MCF 10A (cell line): ENCODE measurements at places on chromosomes 4 and X.
A peak's percentile ranks its signal among the peaks of the same experiment; 100 is the strongest.

- DNase-seq: peak; percentile 40
These were observed 15.1 kb downstream of the LAMP2 start for GRCh38 chrX:120453985-120454384.

DNA sequence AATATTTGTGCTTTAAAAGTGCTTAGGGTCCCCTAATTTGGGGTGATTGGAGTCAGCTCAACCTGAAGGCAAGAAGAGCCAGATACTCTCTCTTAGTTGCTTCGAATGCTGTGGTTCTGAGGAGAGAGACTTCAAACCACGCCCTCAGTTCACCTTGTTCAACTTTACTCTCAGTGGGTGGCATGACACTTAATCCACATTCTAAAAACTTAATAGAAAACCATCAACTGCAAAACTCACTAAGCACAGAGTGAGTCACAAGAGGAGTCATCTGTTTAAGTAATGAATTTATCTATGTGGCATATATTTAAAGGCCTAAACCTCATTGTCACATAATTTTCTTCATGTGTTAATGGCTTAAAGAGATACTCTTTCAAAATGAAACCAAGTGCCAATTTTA lies 99.5 kb upstream of the SLC4A4 start:
- peak; percentile 26 for DNase-seq

DNA sequence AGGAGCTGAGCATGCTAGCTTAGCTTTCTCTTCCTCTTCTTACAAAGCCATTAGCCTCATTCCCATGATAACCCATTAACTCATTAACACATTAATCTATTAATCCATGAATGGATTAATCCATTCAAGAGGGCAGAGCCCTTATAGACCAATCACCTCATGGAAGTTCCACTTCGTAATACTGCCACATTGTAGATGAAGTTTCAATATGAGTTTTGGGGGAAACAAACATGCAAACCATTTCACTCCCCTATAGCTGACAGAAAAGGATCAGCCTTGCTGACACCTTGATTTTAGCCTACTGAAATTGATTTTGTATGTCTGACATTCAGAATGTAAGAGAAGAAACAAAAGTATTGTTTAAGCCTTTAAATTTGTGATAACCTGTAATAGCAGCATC lies 251.8 kb upstream of the GALNTL6 start:
- DNase-seq: no peak

GRCh38 chr4:188423039-188423438 lies 283.8 kb downstream of the TRIML1 start:
- DNase-seq: peak; percentile 22

DNA sequence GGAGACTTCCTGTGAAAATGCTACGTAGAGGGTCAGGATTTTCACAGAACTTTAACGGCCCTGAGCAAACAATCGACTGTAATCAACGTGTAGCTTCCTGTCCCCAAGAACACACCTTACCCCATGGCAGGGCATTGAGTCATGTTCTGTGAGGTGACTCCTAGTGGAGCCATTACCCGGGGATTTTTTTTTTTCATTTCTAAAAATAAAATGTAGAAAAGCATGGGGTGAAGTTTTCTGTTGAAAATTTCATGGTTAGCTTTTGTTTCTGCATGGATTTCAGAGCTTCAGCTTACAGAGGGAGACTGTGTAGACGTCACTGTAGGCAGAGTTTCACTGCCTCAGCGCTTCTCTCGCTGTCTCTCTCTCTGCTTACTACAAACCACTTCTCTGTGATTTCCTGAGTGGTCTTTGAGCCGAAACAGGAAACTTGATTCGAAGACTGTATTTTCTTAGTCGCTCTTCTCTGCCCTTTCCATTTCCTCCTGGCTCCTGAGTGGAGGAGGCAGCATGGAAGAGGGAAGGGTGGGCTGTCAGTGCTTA lies 111.7 kb downstream of the NFKB1 start:
- DNase-seq: peak; percentile 27

DNA sequence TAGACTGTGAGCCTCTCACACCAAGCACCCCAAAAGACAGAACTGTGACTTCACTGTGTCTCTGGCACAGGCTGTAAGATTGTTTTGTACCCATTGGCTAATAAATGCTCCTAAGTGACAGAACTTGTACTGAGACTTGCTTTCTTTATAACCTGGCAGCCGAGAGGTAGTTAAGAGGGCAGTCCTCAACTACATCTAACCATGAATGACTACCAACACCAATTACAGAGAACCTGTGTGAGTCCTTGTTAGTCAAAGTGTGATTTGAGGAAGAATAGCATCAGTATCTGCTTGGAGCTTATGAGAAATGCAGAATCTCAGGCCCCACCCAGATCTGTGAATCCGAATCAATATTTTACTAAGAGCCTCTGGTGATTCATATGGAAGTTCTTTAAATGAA lies 154.0 kb upstream of the FTHL17 start:
- no peak for DNase-seq

DNA sequence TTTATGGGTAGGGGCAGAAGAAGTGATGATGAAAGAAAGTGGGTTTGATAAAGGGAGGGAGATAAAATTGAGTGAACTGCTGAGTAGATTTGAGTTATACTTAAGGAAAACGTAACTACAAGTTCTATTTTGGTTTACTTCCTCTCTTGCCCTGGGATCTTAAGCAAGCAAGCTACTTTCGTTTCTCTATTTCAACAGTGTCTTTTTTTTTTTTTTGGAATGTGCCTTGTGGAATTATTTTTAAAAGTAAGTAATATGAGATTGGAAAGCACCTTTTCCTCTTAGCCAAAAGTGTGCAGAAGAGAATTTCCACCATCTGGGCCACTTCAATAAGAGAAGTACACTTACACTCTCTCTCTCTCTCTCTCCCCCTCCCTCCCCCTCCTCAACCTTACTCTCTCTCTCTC lies 16.0 kb upstream of the C4orf36 start:
- no peak for DNase-seq
